Astrocyte (in vitro differentiated cells and primary cell): ENCODE measurements at places on chromosomes 3 and 15.

DNA sequence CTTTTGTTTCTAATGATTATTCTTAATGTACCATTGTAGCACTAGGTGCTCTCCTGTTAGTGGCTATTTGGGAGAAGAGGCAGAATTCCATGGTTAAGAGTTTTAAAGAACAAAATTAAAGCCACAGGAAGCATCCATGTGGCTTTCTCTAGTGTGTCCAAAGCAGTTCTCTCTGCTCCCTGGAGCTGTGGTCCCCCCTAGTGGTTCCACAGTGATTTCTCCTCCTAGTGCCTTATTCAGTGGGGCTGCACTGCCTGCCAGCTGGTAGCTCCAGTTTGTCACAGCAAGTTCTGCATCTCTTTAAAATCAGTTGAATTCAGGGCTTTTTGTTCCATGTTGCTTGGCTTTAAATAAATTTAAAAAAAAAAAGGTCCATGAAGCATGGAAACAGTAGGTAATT is 39.6 kb upstream of the FAM98B start:
- peak; percentile 52 for DNase-seq

DNA sequence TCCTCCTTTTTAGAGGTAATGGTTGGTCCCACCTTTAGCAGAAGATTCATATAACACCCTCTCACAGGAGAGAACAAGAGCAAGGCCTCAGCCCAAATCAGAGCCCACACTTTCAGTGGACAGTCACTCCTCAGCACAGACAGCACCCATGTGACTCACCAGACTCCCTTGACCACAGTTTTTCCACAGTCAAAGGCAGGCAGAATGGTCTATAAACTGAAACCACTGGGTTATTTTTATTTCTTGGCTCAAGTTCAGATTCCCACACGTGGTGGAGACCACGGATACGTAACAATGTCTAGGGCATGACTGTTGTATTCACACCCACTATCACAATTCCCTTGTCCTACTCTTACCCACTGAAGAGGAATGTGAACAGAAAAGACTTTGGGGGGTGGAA is 237.8 kb upstream of the UBE2E1 start:
- peak; percentile 97 for DNase-seq

GRCh38 chr3:58249358-58250092 is 11.9 kb downstream of the ABHD6 start:
- no peak for DNase-seq

DNA sequence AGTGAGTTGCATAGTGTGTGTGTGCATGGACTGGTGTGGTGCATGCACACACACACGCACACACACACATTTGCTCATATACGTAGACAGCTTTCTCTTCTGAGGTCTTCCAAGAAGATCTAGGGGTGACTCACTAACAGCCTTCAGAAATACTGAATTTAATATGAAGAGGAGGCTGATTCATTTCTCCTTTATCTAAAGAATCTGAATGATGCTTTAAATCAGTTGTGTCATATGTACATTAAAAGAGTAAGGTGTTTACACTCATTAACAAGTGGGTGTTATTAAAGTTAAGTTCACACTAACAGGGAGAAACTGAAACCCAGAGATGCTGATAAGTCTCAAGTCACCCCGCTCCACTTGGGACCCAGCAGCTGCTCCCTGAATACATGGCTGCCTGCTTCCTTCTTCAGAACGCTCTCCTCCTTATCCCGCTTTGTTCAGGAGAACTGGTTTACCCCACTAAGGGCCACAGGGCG is 22.0 kb downstream of the TMPRSS7 start:
- DNase-seq, result peak; percentile 88

DNA sequence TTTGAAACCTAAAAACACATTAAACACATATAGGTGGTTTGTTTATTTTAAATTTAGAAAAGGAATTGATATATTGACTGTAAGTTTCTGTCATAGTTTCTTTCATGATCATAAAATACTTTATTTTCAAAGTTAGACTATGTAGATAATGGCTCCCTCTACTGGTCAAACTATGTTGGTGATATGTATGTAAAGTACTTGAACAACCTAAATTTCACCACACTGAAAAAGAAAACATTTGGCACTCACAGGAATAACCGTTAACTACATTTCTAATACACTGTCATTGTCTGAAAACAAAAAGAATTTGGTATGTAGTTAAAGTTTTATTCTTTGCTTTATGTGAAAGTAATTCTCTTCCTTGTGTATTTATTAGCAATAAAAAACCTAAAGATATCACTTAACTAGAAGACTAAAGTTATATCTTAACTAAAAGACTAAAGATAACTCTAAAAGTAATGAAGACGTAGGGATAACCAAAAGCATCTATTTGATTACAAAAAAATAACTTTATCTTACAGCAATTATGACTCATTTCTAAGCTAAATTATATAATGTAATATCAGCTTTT is 427.5 kb downstream of the VGLL3 start:
- DNase-seq, result peak; percentile 37

DNA sequence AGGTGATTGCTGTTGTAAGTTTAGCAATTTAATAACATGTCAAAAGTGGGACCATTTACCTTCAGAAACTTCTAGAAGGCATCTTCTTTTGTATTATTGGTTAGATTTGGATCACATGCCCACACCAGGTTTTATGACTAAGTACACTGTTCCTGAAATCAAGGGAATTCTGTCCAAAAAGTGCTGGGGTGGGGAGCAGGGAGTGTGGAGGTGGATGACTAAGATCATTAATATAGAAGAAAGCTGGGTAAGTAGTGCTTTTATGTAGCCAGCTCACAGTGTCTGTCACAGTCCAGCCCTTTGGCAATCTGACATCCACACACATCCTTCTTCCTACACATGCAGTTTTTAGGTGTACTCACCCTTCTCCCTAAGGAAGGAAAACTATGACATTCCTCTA is 120.0 kb downstream of the TMCO5A start:
- peak; percentile 82 for DNase-seq

GRCh38 chr3:176584413-176585176 is 612.7 kb downstream of the TBL1XR1 start:
- DNase-seq, result peak; percentile 27

DNA sequence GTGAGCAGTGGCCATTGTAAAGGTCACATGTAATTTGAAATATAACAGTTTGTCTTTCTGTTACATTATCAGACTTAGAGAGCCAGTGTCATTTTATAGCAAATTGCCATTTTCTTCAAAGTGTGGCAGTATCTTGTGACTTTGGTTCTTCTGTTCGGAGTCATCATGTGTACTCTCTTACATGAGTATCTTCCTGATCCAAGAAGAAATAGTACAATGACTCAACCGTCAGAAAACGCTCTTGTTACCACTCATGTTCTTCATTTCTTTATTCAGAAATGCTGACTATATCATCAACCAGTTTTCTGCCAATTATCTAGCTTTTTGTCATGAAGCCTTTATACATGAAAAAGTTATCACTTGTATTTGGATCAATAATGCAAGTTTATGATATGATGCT is 93.6 kb upstream of the CGNL1 start:
- DNase-seq, result no peak

DNA sequence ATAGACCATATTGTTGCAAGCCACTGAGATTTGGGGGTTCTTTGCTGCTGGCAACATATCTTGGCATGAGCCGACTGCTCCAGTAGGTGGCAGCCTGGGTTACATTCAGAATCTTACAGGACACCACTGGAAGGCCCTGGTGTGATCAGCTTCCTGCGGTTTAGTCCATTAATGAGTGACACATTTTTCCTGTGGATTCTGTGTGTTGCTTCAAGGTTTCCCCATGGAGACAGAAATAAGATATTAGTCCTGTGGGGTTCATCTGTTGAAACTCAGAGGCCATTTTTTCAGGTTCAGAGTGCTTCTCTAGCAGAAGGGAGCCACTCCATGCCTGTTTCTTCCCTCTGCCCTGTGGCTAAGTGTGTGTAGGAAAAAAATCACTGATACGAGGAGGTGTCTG is 116.2 kb downstream of the MFSD1 start:
- peak; percentile 74 for DNase-seq

DNA sequence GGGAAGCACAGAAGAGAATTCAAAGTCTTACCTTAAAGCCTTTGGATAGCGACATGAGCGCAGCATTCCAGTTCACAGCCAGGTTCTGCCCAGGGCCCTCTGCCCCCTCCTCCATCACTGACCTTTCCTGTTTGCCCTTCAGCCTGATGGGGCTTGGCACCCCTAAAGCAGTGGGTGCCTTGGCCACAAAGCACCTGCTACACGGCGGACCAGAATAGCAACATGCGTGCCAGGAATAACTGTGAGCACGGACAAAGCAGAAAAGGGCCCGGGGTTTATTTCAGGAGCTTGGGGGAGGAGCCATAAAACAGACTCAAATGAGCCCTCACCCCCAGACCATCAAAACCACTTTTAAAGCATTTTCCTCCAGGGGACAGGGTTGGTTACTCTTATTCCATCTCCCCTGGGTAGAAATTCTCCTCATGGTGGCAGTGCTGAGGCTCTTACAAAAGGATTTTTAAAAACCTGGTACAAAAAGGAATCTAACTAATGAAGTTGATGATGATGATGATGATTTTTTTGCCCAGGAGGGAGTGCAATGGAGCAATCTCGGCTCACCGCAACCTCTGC is 135.4 kb downstream of the KLF13 start:
- no peak for DNase-seq

- peak; percentile 66 for DNase-seq
Observed at GRCh38 chr3:16516695-16517481, 3.4 kb upstream of the RFTN1 start.

GRCh38 chr3:49531218-49531617 is 23.1 kb upstream of the BSN start:
- no peak for DNase-seq

DNA sequence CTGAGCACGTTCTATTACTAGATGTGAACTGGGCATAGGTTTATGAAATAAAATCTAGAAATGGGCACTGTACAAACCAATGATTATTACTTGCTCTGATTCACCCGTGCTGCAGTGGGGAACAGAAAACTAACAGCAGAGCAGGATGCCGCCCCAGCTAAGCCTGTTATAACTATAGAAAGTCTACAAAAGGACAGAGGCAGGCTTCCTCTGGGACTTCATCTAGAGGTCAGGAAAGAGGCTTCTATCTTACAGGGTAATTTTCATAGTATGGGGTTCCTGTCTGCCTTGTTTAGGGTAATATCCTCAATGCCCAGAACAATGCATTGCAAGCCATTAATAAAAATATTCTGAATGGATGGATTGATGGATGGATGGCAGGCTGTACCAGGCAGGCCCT is 177.0 kb upstream of the TBL1XR1 start:
- DNase-seq, result no peak

DNA sequence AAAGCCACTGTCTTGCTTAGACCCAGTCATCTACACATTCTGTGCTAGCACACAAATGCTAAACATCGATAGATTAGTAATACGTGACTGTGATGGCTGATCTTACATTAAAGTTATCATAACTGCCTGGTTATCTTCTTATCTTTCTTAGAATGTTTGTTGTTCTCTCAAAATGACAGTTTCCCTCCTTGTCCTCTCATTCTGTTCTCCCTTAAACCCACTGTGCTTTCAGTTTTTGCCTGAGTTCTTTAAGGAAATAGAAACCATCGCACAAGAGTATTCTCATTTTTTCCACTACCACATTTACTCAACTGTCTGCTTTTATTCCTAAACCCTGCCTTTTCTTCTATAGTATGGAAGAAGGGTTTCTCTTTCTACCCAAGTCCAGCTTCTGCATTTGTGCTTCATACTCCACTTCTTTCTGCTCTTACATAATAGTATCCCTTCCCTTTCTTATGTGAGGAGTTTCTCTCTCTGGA is 17.1 kb downstream of the STX19 start:
- no peak for DNase-seq

DNA sequence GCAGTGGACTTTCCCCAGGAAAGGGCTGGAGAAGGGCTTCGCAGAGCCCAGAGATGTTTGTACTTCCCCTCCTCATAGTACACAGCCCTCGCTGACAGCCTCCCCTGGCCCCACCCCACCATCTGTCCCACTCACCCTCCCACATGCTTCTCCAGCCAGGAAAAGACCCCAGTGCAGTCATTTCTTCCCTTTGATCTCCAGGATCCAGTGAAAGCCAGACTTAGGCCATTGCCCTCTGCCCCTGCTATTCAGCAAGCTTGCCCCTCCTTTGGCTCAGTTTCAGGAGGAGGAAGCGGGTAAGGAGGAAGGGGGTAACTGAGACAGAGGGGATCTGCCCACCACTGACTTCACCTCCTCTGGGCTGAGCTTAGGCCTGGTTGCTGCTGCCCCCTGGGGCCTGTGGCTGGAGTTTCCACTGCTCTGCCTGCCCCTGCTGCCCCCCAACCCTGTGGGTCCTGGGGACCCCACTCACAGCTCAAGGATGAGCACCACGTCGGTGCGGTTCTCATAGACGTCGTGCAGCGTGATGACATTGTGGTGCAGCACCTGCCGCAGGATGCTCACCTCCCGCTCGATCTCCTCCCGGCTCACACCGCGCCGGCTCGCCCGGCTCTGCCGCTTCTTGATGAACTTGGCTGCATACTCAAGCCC is 63.1 kb downstream of the DAPK2 start:
- DNase-seq, result no peak

- DNase-seq, result no peak
Observed at GRCh38 chr3:45332901-45333407, 55.4 kb upstream of the LARS2 start.

DNA sequence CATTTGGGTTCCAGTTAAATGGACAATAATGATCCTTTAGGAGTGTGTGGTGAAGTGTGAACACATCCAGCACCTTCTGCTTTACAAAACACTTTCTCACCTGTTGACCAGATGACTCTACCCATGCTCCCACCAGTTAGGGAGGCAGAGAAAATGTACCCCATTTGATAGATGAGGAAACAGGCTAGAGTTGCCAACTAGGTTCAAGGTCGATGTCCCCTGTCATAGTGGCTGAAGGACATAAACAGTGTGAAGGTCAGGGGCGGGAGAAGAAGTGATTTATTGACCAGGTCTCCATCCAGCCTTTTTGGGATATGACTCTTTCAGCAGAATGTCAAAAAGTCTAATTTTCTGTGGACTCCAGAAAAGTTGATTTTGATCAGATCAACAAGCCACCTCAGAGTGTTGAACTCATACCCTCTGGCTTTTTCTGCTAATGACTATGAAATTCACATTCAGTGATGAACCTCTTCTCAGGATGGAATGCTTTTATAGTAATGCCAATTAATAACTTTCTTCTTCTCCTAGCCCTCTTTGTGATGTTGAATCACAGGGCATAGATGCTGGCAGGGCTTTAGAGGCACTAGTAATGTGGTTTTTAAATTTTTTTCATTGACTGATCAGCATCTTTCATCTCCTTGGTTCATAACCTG is 57.5 kb downstream of the CPN2 start:
- no peak for DNase-seq

GRCh38 chr3:132210476-132211346 is 106.5 kb upstream of the ACP3 start:
- no peak for DNase-seq

DNA sequence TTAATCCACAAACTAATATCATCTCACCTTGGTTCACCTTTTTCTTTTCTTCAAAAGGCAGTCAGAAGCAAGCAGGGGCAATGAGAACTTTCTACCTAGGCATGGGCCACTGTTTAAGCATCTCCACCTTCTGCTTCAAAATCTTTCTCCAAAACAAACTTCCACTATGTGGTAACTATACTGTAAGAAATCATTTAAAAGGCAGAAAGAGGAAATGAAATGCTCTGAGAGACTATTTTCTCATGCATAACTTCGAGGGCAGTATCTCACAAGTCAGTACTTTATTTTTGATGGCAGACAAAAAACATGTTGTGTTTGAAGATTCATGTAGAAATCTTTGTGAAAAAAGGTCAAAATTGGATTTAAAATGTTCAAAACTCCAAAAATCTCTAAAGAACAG is 419.7 kb downstream of the ZBTB20 start:
- DNase-seq, result no peak

GRCh38 chr15:69760258-69760845 is 307.7 kb downstream of the RPLP1 start:
- no peak for DNase-seq
